CD8-positive, alpha-beta memory T cell (primary cell): ENCODE measurements at places on chromosomes 11 and 22. TPM values are rescaled to one million over a fixed set of nuclear protein-coding genes. Genes with fewer than 3 reads are reported as not detected.

DNA sequence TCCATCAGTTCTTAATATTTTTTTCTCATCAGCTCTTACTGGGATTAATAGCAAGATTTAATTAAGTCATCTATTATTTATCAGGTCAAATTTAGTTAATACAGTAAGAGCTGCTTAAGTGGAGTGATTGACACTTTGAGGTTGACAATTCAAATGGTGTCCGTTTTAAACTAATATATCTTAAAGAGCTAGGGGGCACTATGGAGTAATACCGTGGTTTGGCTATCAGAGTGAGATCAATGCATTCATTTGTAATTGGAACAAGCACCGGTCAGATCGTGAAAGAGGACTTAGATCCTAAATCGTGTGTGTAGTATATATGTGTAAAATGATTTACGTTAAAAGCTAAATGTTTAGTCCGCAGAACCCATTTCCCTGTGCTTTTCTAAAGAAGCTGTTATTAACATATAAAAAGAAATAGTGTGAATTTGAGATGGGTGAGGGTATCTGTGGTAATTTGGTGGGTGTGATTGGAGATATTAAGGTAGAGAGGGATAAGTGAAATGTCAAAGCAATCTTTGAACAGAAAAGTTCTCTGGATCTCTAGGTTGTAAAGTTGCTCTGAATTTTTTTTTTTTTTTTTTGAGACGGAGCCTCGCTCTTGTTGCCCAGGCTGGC is 2.3 kb downstream of the SIK2 start:
- DNase-seq, result peak; percentile 28

- no peak for DNase-seq
Measured at GRCh38 chr11:10064828-10065227, 229.2 kb downstream of the SBF2 start.

GRCh38 chr22:49251371-49251770 is 576.3 kb downstream of the BRD1 start:
- no peak for DNase-seq

DNA sequence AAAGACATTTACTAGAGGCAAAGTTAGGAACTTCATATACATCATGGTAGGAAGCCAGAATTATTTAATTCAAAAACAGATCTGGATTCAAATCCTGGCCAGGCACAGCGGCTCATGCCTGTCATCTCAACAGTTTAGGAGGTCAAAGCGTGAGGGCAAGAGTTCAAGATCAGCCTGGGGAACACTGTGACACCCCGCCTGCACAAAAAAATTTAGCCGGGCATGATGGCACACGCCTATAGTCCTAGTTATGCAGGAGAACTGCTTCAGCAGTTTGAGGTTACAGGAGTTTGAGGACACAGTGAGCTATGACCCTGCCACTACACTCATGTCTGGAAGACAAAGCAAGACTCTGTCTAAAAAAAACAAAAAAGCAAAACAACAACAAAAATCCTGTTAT is 8.9 kb downstream of the MRTFA start:
- DNase-seq, result no peak

GRCh38 chr11:86627776-86628455 is 44.5 kb downstream of the ME3 start:
- DNase-seq, result no peak

- DNase-seq, result no peak
Measured at GRCh38 chr22:46008291-46008690, 31.3 kb upstream of the WNT7B start.

DNA sequence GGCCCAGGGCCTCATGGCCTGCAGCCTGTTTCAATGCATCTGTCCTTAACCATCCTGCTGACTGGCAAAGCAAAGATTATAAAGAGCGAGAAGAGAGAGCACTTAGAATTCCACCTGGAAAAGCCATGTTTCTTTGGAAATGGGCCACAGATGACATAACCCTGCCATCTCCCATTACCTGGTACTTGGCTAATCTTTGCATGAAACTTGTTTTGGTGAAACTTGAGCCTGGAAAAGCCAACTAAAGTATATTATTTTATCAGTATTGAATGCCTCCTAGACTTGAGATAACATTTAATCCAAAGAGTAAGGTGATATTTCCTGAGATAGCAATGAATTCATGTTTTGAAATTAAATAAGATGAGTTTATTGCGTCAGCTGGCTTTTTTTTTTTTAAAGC is 72.6 kb downstream of the NAV2 start:
- DNase-seq, result no peak

GRCh38 chr11:26851291-26851690 is 129.4 kb upstream of the SLC5A12 start:
- DNase-seq, result no peak

- DNase-seq, result no peak
Measured at GRCh38 chr11:44727114-44727372, 281 bp downstream of the TSPAN18 start.

The BARX2 gene
- total RNA-seq, result not detected

The BANF1 gene
- 264 TPM for total RNA-seq

The SUSD2 gene
- 0.31 TPM for total RNA-seq

The CDC42BPG gene
- 0.66 TPM for total RNA-seq

The SLN gene
- not detected for total RNA-seq
